ENCODE measurements at places on chromosomes 16 and 17.

- no peak for DNase-seq
Observed at GRCh38 chr17:1302761-1303160, 23.3 kb downstream of the TRARG1 start.

- DNase-seq: peak; percentile 92
Observed at GRCh38 chr17:78329263-78330059, 30.4 kb downstream of the SOCS3 start.

- DNase-seq: no peak
Observed at GRCh38 chr17:16975277-16975651, 3.3 kb upstream of the TNFRSF13B start.

- DNase-seq: no peak
Observed at GRCh38 chr17:4038076-4038475, 73.8 kb upstream of the ATP2A3 start.

DNA sequence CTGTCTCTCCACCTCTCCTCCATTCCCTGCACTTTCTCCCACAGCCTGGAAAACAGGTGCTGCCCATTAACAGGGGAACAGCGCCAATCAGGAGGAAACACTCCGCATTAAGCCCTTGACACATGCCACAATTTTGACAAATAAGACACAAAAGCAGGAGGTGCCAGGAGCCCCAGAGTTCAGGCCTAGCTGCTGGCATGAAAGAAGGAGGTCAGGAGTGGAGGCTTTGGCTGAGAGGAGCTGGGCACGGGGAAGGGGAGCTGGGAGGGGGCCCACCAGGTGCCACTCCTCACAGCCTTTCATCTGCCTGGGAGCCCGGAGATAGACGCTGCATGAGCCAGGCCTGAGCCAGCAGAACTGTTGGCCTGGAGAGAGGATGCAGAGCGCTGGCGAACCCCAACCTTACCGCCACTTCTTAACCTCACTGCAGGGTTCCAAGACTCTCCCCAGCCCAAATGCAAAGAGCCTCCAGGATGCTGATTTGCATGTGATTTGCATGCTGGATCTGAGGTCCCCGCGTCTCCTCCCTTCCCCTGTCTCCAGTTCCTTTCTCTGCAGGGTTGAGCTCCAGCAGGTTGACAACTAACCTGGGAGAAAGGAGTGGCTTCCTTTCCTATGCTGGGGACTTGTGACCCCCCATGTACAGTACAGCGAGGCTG, 139.8 kb upstream of the SDK2 start:
- no peak for DNase-seq

DNA sequence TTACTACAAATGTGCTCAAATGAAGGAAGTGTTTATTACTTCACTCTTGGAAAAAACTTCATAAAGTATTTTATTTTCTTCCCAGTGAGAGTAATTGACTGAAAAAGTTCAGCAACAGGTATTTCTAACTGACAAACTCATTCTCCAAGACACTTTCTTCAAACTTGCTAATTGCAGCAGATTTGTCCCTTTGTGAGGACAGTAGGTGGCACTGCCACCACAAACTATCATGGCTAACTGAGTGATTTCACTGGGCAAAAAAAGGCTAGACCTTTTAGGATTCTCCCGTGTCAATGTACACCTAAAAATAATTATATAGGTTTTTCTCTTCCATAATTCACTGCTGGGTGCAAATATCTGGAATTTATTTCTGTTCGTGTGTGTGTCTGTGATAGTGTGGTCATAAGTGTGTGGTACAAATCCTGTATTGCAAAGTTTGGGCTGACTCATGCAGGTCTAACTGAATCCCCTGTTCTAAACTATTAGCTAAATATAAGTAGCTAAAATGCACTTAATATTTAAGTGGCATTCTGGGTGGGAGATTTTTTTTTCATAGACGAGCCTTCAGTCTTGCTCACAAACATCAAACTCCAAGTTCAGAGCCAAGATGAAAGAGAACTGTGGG, 3.9 kb downstream of the HS3ST3A1 start:
- peak; percentile 58 for DNase-seq

DNA sequence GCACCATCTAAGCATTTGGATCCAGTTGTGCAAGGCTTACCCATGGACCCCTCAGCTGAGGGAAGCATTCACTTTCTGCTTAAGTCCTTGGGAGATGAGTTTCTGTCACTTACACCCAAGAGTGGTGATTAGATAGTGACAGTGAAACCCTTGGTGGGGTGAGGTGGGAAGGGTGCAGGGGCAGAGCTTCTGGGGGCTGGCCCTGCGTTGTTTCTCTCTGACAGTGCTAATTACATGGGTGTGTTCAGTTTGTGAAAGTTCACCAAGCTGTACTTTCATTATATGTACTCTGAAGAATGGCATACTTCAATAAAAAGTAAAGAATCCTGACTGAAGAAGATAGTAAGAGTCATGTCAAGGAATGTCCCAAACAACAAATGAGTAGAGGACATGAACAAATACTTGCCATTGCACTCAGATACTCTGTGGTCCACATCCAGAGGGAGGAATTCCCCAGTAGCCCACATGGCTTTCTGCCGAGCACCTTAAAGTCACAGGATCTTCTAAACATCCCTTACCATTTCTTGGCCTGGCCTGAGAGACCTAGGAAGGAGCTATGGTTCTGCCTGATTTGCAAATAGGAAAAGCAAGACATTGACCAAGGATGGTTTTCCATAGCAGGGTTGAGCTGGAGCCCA, 8.4 kb downstream of the CHST6 start:
- DNase-seq: no peak

- DNase-seq: peak; percentile 30
Observed at GRCh38 chr17:73068322-73069153, 23.9 kb downstream of the SLC39A11 start.

- no peak for DNase-seq
Observed at GRCh38 chr17:78652024-78652423, 74.8 kb upstream of the DNAH17 start.

- DNase-seq: no peak
Observed at GRCh38 chr16:49806446-49806845, 49.5 kb downstream of the ZNF423 start.

DNA sequence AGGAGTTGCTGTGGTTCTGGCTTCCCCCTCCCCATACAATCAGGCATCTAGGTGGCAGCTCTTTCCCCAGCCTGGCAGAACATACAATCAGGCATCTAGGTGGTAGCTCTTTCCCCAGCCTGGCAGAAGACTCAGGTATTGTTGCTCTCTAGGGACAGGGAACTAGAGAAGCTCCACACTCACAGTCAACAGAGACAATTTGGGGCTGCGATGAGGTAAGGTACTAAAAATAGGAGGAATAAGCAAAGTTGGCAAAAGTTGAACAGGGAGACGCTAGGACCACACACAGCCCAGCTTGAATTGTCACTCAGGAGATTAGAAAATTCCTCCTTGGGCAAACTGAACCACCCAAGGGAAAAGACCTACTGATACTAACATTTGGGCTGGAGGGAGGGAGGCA, 315.5 kb upstream of the CDH5 start:
- no peak for DNase-seq

DNA sequence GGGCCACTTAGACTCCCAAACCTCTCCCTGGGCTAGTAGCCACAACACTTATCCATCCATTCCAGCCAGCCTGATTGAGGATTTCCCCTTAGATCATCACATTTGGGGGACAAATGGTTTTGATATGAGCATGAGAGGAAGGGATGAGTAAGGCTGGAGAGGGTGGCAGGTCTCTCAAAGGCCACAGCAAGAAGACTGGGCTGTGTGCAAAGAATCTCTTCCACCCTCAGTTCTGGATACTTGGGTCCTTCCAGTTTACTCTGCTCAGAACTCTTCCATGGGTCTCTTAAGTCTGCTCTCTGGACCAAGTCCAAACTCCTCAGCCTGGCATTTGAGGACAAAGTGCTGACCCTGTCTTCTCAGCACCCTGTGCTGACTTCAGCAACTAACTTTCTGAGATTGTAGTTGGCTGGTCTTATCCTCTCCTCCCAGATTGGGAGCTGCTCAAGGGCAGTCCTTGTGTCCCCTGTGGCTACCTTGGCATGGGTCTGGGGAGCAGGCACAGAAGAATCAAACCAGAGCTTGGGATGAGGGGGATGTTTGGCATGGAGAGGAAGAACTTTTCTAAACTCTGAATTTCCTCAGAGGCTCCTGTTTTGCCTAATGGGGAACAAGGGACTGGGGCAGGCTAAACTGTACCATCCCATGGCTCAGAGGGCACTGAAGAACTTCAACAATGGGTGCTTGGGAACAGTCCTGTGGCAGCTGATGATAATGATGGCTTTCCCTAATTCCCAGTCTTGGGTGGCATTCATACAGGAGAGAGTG, 3.1 kb upstream of the NFATC3 start:
- DNase-seq: no peak

DNA sequence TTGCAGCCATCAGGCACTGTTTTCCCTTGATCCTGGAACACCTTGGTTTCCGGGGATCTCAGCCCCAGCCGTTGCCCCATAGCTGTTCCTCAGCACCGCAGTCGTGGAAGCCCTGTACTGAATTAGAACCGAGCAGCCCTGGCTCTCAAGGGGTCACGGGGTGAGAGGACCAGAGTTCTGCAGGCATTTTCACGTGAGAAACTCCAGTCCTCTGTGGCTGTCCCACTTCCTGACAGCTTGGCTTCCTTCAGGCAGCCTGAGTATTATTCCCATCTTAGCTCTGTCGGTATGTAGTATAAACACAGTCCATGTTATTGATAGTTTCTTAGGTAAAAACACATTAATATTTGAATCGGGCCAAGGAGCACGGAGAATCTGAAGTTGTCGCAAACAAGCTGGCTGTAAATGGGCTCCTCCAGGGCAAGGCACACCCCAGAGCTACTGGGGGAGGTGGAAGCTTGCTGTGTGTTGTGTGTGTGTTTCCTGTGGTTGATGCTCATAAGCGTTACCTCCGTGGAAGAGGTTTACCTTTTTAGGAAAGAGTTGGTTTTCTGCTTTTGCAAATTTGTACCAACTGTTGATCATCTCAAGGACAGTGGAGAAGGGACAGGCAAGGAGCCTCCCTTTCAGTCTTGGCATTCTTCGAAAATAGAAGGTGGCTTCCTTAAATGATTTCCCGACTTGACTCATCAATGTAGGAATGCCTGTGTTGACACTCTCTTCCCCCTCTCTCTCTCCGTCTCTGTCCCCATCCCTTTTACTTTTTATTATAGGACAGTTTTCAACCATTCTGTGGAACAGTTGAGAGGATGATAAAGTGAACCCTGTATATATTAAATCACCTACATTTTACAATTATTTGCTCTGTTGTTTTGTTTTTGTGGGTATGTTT, 208.9 kb upstream of the CHMP6 start:
- DNase-seq: peak; percentile 49

GRCh38 chr16:27611340-27611739, 61.4 kb downstream of the KATNIP start:
- DNase-seq: no peak

GRCh38 chr17:70484050-70484449, 314.7 kb downstream of the KCNJ2 start:
- DNase-seq: no peak

DNA sequence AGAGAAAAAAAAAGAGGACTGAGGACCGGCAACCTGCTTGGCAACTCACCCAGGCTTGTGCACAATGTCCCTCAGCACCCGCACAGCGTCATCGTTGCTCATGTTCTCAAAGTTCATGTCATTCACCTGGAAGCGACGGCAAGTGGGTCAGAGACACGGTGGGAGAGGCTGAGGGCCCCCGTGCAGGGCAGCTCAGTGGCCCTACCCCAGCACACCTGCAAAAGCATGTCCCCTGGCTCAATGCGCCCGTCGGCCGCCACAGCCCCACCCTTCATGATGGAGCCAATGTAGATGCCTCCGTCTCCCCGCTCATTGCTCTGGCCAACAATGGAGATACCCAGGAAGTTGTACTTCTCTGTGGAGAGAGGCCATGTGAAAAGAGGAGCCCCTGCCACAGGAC, 5.4 kb downstream of the DVL2 start:
- DNase-seq: no peak

- no peak for DNase-seq
Observed at GRCh38 chr17:80978499-80979497, 12.8 kb upstream of the CHMP6 start.

GRCh38 chr17:4433515-4434031, at the start of gene SPNS3:
TSS of gene SPNS3 (plus strand) at chr17:4433940. CDS start at chr17:4433968, 28 bp downstream.
- DNase-seq: no peak

- no peak for DNase-seq
Observed at GRCh38 chr17:80395402-80396151, 19.4 kb upstream of the ENDOV start.

DNA sequence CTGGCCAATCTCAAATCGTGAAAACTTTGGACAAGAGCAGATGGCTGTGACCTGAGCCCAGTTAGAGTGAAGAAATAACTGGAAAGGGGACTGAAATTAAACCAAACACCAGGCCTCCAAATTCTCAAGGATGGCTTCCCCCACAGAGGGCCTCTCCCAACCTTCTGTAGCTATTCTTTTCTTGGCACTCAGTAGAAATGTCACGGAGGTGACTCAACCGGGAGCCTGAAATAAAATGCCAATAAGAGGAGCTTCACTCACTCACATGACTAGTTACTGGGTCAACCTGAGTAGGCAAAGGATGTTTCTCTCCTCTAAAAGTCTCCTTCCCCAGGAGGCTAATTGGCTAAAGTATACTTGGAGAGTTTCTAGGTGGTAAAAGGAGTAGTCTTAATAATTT, 230.7 kb downstream of the MAF start:
- no peak for DNase-seq

GRCh38 chr16:31869511-31870201, 4.0 kb upstream of the ZNF267 start:
- DNase-seq: peak; percentile 83

- no peak for DNase-seq
Observed at GRCh38 chr16:1941162-1942046, 1.6 kb downstream of the MSRB1 start.

- DNase-seq: no peak
Observed at GRCh38 chr16:47049901-47050583, 76.6 kb upstream of the DNAJA2 start.

DNA sequence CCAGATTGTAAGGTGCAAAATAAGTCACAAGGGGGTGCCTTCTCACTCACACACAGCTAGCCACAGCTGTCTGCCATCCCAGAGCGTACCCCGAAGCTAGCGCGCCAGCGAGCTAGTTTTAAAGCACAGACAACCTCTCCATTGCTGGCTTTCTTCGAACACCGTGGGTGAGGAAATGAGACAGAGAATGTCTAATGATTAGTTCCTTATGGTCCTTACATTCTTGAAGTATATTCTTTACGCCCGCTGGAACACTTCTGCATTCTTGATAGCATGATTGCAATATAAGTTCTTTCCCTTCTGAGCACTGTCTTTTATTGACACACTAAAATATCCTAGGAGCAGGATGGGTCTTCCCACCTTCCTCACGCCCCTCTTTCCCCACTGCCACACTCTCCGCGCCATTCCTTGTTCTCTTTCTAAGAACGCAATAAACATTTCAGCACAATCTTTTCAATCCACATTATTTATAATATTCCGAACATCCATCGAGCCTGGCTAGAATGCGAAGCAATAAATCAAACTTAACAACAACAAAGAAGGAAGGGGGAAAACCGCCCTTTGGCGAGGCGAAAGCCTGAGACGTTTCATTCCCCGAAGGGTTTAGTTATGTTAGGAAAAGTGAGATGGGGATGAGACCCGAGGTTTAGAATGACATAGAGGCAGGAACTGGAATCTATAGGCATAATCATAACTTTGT, 251.3 kb downstream of the NTN1 start:
- DNase-seq: no peak

DNA sequence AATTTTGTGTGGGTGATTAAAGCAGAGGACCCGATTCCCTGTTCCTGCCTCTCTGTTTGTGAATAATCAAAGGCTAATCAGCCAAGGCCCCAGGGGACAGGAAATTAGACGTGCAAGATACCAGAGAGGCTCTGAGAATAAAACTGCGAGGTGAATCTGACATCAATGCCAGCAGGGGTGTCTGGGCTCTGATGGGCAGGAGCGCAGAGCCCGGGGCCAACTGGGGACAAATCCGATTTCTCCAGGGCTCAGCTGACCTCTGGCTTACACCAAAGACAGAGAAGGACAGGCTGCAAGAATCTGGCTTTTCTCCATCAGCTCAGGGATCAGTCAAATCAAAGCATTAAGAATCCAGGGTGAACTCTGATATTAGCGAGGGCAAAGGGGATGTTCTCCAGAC, 174.3 kb downstream of the XYLT1 start:
- no peak for DNase-seq

Measured in HCEC 1CT (cell line).